ENCODE measurements at places on chromosomes 1 and 21.

DNA sequence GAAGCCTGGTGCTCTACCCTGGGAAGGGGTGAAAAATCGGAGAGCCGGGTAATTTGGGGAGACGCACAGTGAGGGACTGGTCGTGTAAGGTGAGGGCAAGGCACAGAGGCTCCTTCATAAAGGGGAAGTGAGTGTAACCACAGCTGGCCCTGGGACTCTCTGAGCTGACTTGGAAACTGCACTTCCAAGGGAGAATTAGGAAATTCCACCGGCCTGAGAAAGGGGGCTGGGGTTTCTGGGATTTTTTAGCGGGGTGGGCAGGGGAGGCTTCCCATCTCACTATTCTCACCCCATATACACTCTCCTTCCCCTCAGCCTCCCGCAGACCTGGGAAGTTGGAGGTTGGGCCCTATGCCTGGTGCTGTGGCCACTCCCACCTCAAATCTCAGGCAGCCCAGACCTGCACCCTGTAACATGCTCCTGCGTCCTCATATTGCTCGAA lies 88.3 kb upstream of the IPO9 start:
- DNase-seq: no peak

DNA sequence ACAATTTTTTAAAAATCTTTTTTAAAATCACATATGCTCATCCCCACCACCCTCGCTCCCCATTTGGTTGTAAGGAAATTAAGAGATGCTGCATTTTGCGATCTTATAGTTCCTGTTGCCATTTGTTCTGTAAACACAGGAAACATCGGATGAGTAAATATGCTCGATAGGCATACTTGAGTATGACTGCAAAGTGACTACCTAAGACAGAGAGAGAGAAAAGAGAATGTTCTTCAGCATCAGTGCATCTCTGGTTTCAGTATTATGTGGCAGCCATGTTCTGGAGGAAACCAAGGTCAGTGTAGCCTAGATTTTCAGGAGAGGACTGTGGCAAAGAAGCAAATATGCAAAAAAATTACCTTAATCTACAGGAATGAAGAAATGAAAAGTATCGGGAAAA lies 265.5 kb upstream of the FMN2 start:
- no peak for DNase-seq

DNA sequence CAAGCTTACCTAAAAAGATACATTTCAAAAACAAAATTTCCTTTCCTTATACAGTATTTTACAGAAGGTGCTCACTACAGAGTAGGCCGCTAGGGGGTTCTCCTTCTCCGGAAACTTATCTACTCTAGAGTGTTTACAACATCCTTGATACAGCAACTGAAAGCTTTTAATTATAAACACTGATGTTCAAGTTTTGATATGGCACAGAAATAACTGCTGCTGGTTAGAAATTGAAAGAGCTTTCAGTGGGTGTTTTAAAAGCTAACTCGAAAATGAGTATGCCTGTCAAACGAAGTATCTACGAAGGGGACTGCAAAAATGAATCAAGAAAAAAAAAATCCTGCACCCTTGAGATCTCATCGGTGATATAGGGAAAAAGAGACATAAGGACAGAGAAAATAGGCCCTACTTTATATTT lies 1.0 kb downstream of the YOD1 start:
- no peak for DNase-seq

DNA sequence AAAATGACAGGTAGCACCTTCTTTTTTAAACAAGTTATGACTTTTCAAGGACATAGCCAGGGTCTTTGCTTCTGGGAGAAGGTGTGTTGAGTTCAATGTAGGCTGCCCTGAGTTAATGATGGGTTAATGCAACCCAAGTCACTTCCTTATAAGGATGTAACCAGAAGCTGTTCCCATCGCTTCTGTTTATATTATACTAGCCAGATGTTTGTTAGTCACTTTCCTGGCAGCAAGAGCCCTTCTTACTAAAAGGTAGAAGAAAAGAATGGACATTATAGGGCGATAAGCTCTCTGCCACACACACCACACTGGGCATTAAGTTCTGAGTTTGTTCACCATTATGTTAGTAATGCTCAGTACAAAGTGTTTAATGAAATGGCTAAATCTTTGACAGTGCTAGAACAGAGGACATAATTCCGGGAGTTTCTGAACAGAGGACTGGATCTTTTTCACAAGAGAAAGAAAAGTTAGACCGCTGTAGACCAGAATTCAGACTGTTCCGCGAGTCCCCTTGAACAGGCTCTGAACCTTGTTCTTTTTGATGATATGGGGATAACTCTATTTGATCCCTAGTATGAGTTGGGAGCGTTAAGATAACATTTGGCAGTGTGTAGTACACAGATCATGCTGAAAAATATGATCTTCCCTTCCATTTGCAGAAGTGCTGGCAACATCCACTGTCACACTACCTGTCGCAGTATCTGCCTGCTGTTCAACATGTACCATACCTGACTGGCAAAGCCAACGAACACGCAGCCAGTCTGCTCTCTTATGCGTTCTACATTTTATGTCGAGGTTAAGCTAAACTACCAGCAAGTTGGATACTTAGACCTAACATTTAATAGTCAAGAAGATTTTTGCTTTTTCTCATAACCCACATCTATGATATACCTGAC lies 41.0 kb downstream of the DEGS1 start:
- no peak for DNase-seq

GRCh38 chr1:156491151-156491949 lies 9.2 kb downstream of the MEF2D start:
- no peak for DNase-seq
